ENCODE measurements at places on chromosomes 7 and 10.
A peak's percentile ranks its signal among the peaks of the same experiment; 100 is the strongest.

DNA sequence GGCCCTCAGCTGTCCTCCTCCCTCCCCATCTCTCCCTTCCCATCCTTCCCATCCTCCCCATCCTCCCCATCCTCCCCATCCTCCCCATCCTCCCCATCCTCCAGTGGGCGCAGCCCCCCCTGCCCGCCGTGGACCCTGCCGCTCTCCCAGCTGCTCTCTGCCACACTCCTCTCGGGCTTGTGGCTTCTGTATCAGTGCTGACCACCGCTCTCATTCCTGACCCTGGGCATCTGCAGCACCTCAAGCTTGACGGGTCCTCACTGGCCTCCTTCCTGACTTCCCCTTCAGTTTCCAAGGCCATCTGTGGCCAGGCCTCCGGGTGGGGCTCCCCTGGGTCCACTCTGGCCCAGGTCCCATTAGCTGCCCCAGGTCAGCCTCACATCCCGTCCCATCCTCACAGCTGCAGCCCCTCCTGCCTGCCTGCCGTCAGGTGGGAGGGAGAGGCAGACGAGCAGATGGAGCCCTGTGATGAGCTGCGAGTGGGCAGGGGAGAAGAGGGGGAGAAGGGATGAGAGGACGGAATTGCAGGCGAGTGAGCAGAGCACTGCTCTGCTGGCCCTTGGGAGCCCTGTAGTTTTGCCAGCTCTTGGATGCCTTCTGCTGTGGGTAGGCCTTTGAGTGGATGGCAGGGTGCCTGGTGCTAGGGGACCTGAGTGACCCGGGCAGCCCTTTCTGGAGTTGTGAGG is 35.7 kb downstream of the LHPP start:
- DNase-seq, result no peak

- DNase-seq, result no peak
Observed at GRCh38 chr10:3986493-3987142, 201.6 kb upstream of the KLF6 start.

DNA sequence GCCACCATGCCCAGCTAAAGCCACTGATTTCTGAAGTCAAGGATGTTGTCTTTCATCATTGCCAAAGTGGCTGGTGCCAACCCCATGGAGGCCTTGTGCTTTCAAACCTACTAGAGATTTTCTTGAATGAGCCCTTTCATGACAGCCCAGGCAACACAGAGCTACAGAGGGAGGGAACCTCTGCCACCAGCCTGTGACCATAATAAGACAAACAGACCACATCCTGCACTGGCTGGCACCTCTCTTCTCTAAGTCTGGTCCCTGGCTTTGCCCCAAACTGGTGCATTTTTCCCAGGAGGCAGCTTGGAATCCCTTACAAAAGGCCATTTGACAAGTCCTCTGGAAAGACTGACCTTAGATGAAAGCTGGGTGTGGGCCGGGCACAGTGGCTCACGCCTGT is 348.8 kb downstream of the GALNT17 start:
- DNase-seq, result no peak

DNA sequence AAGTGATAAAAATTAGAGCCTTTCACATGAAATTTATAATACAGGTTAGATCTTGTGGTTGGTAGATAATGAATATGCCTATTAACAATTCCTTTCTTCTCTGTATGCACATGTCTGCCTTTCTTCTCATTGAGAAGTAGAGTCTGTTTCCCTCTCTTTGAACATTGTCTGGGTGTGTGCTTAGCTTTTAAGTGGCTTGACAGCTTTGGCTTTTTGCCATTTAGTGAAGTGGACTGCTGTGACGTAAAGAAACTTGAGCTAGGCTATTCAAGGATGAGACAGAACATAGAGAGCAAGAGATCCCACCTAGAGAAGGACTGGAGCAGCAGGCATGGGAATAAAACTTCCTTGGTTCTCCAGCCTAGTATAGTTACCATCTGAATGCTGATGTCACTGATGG is 996.7 kb upstream of the CELF2 start:
- DNase-seq, result peak; percentile 43

DNA sequence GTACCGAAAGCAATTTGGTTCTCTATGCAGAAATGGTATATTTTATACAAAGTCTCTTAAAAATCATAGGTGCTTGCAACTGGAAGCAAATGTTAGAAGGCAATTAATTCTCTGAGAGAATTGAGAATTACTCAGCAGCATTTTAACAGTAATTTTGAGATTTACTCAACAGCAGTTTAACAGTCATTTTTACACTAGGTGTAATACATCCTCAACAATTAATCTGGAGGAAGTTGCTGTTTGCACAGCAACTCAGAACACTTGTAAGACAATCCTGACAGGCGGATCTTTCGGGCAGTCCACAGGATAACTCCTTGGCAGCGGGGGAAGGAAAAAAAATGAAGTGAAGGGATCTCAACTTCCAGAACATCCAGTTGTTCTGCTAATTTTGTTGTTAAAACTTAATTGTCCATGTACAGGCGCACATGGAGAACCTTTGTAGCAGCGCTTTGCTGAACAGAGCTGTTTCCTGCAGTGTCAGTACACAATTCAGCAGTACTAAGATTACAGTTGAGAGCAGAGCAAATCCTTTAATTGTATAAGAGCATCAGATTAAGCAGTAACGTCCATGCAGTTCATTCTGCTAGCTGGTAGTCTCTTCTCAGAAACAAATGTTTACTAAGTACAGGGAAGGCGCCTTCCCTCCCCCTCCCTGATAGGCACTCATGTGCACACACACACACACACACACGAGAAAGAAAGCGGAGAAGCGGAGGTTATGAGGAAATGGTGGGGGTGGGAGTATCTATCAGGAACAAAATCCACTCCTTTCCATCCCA is 43.8 kb downstream of the ENO4 start:
- no peak for DNase-seq

DNA sequence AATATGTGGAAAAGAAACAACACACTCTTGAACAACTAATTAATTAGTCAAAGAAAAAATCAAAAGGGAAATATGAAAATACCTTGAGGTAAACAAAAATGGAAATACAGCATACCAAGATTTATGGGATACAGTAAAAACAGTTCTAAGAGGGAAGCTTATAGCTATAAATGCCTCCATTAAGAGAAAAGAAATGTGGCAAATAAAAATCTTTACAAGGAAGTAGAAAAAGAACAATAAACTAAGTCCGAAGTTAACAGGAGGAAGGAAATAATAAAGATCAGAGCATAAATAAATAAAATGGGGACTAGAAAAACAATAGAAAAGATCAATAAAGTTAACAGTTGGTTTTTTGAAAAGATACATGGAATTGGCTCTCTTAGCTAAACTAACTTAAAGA is 267.8 kb upstream of the NRP1 start:
- no peak for DNase-seq

- DNase-seq, result no peak
Observed at GRCh38 chr10:47136866-47137265, 163.1 kb upstream of the GDF10 start.

- DNase-seq, result no peak
Observed at GRCh38 chr10:71887743-71888142, 36.7 kb upstream of the PSAP start.

DNA sequence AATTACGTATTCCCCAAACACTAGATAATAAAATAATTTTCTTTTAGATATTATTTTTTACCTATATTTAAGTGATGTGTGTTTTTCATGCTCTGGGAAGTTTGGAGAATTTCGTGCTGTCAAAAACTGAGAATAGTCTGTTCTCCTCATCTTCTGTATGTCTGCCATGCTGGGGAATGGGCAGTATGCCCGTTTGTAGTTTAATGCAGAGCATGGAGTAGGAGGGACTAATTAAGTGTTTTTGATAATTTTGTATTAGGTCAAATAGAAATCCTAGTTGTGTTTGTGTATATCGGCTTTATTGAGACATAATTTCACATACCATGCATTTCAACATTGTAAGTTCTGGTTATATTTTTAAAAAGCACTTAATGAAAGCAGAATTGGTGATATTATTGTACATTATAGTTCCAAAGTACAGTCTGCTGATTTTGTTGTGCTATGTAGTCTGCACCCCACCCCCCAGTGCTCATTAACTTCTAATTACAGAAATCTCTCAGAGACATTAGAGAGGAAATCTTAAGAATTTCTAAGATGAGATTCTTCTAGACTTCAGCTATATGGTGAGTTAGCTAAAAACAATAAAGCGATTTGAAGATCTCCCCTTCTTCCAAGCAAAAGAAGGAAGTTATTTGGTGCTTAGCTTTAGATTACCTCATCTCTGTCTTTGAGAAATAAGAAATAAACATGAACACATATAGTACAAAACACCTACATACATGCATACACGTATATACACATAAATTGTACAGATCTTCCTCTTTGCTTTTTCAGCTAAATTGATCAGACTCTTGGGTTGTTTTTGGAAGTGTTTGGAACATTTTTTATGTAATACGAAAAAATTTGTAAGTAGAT is 22.2 kb downstream of the ZRANB1 start:
- no peak for DNase-seq

Data from NCI-H774 (cell line).